ENCODE measurements at places on chromosomes 3 and 15. TPM values are rescaled to one million over a fixed set of nuclear protein-coding genes. Genes with fewer than 3 reads are reported as not detected.

DNA sequence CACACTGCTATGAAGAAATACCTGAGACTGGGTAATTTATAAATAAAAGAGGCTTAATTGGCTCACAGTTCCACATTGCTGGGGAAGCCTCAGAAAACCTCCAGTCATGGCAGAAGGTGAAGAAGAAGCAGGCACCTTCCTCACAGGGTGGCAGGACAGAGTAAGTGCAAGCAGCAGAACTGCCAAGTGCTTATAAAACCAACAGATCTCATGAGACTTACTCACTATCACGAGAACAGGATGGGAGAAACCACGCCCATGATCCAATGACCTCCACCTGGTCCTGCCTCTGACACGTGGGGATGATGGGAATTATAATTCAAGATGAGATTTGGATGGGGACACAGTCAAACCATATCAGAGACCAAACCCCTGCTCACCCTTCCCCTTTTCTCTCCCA is 75.0 kb downstream of the TRIM69 start:
- no peak for DNase-seq

SERINC4 gene
- 0.27 TPM for total RNA-seq

LYSMD2 gene
- 28.0 TPM for total RNA-seq

DNA sequence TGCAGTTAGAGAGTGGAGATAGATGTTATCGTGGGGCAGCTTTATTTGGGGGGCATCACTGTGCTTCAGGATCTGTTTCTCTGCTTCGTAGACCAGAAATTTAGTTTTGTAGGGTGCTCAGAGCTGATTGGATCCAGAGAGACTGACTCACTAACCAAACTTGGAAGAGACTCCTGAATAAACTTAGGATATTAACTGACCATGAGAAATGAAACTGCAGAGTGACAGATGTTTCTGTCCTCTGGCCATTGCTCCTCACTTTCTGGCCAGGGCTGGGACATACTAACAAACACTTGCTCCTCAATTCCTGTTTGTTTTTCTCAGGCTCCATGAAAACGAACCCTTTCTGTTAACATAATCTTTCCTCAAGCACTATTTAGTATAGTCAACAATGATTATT is 4.3 kb downstream of the ZNF592 start:
- DNase-seq = no peak

DNA sequence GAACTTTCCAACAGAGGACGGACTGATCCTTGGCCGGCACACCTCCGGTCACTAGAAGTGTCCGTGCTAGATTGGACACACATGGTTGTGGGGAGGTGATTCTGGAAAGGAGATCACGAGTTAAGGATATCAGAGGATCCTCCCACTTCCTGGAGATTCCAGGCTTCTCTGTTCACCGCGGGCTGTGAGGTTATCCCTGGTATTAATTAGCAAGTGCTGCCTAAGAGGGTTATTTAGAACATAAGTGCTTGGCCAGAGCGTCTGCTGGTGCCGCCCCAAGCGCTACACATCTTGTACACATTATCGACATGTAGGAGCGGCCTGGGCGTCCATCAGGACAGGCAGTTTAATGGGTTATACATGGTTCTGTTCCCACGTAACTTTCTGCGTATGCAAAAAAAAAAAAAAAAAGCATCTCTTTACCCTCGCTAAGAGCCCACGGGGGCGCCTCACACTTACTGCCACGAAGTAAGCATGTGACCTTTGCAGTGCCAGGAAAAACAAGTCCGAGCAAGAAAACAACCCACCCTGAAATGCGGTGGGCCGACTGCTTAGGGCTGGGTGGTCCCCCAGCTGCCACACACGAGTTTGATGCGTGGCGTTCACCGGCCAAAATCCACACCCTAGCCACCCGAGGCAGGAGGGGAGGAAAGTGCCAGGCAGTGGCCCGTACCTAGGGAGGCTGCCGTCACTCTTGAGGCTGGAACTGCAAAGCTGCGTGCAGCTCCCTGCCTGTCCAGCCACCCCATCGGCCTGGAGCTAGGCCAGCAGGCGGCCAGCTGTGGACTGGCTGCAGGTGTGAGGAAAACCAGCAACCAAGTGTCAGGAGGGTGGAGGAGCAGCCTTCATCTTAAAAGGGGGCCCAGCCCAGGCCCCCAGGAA is 78.0 kb downstream of the CPN2 start:
- DNase-seq = no peak

CSPG4 gene
- total RNA-seq = not detected

DNA sequence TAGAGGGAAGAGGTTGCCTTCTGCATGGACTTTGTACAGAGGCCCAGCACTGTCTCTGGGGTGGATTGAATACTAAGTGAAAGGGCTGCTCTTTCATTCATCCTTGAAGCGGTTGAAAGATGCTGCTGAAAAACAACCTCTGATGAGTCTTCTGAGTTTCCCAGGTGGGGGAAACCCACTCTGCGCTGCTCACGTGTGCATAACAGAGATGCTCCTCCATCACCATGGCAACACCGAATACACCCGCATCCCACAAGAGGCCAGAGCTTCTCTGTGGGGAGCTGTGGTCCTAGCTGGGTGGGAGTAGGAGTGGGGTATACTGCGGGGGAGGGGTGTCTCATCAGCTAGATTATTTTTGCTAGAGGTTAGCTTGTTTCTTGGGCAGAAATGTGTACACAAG is 6.1 kb upstream of the SYN2 start:
- DNase-seq = no peak

- DNase-seq = no peak
Measured at GRCh38 chr3:174857301-174857700, 1.8 kb upstream of the NAALADL2 start.
